Fibroblast of gingiva (primary cell): ENCODE measurements at places on chromosomes 3 and 15.

GRCh38 chr3:138205527-138205926 is 18.4 kb downstream of the ARMC8 start:
- no peak for DNase-seq

DNA sequence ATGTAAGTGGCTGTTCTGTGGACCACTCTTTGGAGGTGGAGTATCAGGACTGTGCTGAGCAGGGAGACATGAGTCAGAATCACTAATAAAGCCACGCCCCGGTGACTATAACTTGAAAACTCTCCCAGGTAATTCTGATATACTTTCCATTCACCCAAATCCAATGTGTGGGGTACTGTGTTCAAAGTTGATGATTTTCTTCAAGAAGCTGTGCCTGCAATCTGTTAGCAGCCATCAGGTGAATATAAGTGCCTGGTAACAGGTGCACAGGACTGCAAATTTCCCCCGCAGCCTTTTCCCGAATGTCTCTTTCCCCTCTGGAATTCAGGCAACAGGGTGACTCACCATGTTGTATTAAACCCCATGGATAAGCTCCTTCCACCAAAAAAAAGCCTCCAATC is 17.0 kb downstream of the MAGI1 start:
- DNase-seq, result no peak

- DNase-seq, result no peak
Observed at GRCh38 chr3:45605534-45605933, 11.0 kb downstream of the LIMD1 start.

DNA sequence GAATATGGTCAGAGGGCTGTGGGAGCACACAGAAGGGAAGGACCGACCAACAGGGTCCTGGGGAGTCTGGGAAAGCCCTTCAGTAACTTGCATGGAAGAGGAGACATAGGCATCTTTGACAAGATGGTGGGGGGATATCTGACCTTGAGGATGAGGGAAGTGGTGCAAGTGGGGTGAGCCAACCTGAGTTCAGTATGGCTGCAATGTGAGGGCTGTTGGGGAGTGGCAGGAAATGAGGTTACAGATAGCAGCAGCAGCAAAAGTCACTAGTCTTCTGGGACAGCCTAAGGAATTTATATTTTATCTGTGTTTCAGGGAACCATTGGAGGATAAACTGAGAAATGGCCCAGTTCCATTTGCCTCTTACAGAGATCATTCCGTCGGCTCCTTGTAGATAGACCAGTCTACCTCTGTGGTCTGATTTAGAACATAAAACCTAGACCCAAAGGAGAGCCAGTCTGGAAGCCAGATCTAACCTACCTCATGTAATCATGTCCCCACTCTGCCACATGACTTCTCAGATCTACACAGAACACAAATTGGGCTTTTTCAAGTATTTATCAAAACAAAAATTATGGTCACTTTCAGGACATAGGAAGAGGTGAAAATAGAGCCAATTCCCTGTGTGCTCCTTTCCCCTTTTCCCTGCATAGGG is 75.6 kb downstream of the ST6GAL1 start:
- DNase-seq, result no peak

GRCh38 chr3:71497971-71498444 is 85.5 kb downstream of the FOXP1 start:
- no peak for DNase-seq

DNA sequence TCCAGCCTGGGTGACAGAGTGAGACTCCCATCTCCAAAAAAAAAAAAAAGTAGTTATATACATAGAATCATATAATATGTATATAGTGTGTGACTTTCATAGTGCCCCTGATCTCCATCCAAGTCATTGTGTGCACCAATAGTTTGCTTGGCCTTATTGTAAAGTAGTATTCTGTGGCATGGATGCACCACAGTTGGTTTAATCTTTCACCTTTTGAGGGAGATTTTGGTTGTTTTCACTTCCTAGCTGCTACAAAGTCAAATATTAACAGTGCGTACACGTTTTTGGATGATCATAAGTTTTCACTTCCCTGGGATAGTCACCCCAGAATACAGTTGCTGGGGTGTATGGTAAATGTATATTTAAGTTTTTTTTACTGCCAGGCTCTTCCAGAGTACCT is 162.8 kb downstream of the PTPRG start:
- DNase-seq, result no peak

DNA sequence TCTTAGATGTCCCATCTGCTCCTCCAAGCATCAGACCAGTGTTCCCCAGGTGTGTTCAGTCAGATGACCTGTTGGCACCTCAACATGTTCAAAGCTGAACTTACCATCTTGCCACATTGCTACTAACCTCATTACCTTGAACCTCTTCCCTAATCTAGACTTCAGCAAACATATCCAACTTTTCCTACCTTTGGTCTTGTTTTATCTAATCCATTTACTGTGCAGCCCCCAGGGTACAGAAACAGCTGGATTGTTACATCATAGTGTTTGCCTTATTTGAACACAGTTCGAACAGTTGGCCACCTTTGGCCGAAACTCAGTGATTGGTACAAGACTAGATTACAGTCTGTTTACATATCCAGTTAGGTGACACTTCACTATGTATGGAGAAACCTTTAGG is 36.1 kb upstream of the MCF2L2 start:
- no peak for DNase-seq

GRCh38 chr3:188197388-188197847 is 43.5 kb downstream of the LPP start:
- no peak for DNase-seq

DNA sequence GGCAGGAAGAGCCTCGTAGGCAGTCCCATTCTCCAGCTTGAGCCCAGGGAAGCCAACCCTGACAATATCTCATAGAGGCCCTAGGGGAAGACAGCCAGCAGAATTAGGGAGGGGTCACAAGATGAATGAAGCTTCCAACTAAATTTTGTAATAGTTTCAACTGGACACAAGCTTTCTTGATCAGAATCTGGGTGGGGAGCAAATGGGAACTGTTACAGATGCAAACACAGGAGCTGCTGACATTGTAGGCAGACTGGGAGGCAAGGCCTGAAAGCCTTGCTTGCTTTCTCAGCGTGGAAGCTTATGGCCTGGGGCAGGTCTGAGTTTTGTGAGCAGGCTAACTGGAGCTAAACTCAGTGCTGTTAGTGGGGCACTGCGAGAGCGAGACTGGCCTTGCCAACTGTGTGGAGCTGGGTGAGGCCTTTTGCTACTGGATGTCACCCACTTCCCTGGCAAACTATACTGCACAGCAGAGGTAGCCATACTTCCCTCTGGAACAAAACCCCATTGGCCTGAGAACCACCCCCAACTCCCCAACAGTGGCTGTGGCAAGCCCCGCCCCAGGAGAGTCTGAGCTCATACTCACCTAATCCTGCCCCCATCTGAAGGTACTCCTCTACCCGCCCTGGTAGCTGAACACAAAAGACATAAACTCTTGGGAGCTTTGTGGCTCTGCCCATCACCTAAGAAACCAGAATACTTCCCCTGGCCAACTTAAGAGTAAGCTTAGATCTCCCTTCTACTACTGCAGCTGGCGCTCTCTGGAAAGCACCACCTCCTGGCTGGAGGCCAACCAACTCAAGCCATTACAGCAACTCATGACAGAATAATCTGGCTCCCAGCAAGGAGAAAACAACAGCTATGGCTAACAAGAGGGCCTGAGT is 42.9 kb downstream of the CFAP20DC start:
- peak; percentile 33 for DNase-seq

DNA sequence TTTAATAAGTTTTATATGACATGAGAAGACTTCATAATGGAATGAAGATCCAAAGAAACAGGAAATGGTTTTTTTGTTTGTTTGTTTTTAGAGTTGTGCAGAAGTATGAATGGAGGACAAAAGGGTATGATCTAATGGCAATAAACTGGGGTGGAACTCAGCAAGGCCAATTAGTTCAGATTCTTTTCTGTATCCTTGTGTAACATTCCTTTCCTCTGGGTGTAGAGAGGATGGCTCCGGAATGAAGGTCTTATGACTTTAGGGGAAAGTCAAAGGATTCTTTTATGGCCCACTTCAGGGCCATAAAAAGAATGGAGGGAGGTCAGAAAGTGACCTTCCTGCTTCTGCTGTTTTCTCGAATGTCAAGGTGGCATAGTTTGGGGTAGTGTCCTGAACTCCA is 152.6 kb downstream of the DPH6 start:
- peak; percentile 1 for DNase-seq

GRCh38 chr15:70342141-70342540 is 244.4 kb upstream of the TLE3 start:
- DNase-seq, result no peak

- DNase-seq, result no peak
Observed at GRCh38 chr15:64337761-64338160, 18.2 kb downstream of the CSNK1G1 start.

DNA sequence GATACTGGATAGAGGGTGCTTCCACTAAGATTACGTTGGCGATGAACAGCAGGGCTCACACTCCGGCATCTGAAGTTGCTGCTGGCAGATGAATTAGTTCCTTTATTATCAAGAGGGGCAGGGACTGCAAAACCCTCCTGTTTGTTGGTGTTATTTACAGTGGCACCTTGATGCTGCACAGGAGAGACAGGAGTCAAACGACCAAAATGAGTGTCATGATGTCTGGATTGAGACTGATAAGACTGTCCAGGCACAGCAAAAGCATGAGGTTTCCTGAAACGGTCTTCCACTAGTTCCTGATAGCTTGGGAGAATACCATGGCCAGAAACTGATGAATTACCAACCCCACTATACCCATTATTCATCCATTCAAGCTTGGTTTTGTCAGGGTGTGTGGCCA is 100.8 kb upstream of the NEDD4 start:
- DNase-seq, result no peak

- no peak for DNase-seq
Observed at GRCh38 chr3:30236011-30236410, 370.4 kb upstream of the TGFBR2 start.

GRCh38 chr15:84725001-84725491 is 9.1 kb upstream of the SEC11A start:
- DNase-seq, result no peak

DNA sequence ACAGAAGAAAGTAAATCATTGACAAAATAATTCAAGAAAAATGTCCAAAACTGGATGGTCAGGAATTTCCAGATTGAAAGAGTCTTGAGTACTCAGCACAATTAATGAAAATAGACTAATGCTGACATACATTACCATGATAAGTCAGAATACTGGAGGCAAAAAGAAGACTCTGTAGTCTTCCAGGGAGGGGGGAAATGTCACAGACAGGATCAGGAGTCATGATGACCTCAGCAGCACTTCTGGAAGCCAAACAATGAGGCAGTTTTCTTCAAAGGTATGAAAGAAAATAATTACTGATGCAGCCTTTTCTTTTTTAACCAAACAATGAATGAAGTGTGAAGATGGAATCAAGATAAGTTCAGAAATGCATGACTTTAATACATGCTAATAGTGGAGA is 30.1 kb upstream of the SLC22A13 start:
- DNase-seq, result no peak

DNA sequence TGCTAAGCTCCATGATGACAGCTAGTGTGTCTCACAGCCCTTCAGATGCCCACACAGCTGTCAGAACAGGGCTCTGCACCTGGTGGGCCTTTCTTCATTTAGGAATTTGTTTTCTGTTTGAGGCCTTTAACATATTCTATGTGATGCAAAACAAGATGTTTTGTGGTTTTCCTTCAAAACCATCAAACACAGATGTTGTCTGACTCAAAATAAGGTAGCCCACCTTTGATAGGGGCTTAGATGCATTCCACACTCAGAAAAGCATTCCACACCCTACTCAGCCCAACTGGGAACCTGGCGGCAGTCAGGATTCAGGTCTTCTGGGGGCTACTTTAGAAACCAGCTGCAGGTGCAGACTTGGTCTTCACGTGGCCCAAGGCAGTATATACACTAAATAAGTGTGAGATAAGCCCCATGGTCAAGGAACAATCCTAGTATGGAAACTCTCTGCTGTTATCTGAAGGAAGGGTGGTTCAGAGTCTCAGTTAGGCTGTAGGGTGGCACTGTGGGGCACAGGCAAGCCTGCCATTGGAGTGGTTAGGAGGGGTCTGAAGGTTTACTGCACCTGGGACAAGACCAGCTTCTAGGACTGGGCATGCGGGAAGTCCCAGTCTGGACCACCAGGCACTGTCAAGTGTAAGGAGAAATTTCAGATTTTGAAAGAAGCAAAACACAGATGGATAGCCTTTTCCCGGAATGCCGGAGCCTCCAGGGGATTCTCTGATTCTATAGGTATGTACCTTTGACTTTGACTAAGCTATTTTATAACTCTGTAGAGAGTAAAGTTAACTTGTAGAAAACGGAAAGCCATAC is 20.1 kb downstream of the LRRC2 start:
- DNase-seq, result no peak

DNA sequence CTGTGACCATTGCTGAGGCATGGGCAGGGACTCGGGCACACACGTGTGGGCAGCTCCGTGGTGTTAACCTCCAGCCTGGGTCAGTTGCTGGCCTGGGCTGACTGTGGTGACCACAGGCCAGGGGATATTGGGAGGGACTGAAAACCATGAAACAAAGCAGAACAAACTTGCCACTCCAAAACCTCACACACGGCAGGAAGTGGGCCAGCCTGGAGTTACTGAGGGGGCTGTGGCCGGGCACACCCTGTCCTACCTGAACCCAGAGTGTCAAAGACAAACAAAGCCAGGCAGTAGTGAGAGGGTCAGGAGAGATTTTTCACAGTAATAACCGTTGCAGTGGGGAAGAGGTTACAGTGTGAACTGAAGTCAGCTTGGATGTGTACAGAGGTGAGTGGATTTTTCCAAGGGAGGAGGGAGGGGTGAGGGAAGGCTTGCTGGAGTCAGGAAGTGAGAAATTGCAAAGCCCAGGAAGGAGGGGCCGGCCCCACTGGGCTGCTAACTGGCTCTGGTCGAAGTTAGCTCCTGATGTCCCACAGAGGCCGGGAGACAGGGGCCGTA is 40.0 kb upstream of the ATP10A start:
- DNase-seq, result peak; percentile 18

GRCh38 chr3:141493184-141493583 is 6.4 kb downstream of the RASA2 start:
- no peak for DNase-seq
